ENCODE measurements at places on chromosomes 5 and 9. TPM values are rescaled to one million over a fixed set of nuclear protein-coding genes. Genes with fewer than 3 reads are reported as not detected.

- DNase-seq: no peak
Observed at GRCh38 chr5:40240111-40240510, 439.6 kb upstream of the PTGER4 start.

- no peak for DNase-seq
Observed at GRCh38 chr5:127793052-127793451, 89.9 kb downstream of the CCDC192 start.

- DNase-seq: no peak
Observed at GRCh38 chr5:132469380-132470009, 21.1 kb downstream of the IRF1 start.

DNA sequence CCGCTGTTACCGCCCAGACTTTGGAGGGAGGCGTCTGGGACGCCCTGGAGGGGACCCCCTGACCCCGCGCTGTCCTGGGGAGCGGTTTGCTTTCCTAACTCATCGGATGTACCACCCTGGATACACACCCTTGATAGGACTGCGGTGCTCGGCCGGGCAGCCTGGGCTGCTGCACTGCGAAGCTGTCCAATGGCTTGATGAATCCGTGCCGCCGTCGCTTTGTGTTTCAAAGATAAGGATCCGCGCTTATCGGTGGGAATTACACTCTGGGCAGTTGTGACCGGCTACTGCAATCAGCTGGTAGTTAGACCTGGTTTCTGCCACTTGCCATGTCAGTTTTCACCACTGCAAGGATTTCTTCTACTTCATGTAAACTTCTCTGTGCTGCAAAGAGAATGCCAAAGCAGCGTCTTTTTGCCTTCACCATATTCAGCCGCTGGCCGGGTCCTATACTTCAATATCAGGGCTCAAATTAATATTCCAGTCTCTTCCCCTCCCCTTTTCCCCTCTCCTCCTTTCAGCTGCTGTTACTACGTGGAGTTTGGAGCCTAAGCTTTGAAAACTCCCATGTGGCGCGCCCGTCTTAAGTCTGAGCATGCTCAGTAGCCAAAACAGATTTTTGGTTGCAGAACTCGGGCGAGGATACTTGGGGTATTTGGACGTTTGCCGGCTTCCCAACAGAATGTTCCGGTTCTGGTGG lies 727 bp downstream of the SMAD5 start:
- DNase-seq: no peak

- no peak for DNase-seq
Observed at GRCh38 chr5:102090770-102091169, 205.3 kb downstream of the SLCO4C1 start.

DNA sequence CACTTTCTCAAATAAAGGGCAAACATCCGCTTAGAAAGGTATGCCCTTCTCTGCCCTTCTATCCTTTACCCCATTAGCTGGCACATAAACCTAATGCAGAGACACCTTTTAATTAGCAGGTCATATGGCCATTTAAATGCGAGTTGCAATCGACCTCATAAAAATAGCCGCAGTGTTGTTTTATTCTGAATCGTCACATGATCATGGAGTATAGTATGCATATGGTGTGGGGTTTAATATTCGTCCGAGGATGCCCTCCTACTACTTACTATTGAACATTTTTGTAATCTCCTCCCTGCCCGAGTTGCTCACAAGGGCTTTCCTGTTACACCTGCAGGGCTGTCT lies 72.0 kb downstream of the PIK3R1 start:
- no peak for DNase-seq

DNA sequence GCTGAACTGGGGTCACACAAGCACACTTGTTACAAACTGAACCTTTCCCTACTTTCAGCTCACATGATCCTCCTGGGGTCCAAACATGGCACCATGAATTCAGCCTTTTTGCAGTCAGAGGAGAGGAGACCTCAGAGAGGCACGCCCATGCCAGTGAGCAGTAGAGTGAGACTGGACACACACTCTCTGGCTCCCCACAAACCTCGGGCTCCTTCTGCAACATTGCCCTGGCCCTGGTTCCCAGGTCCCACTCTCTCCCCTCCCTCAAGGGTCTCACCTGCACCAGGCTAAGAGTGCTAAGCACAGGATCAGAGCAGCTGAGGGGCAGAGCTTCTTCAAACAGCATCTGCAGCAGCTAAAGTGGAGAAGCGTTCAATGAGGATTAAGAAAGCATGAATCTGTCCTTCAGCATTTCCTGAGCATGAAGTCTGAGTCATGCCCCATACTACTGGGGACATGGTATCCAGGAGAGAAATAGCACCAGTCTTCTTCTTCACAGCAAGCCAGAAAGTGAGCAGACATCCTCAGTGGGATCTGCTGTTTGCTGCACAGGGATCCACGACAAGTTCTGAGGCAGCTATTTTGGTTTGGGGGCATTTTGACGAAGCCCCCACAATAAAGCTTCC lies 27.2 kb downstream of the SLC35A4 start:
- peak; percentile 91 for DNase-seq

- DNase-seq: peak; percentile 9
Observed at GRCh38 chr5:39850291-39850690, 425.5 kb upstream of the DAB2 start.

DNA sequence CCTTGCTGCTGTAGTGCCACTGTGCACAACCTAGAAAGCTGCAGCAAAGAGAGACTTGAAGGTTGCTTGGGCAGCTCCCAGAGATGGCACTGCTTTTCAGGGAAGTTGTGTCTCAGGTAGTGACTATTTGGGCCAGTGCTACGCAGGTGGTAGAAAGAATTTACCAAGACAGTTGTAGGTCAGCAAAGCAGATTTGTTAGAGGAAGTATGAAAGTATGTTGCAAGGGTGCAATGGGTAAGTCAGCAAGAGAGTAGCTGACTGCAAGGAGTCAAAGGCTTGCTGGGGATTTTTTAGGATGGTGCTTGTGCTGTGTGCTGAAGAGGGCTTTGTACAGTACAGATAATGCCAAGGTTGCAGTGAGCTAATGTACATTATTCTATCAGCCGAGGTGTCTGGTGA lies 33.5 kb upstream of the SPARC start:
- DNase-seq: no peak

DNA sequence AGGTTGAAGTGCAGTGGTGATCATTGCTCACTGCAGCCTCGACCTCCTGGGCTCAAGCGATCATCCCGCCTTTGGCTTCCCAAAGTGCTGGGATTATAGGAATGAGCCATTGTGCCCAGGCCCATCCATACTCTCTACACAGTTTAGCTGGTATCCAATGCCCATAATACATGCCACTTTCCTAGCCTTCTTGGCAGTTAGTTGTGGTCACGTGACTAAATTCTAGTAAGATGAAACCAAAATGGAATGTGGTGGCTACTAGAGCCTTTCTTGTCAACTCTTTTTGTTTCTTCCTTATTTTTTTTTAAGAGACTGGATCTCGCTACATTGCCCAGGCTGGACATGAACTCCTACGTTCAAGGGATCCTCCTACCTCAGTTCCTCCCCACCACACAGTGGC lies 15.3 kb upstream of the KIF27 start:
- DNase-seq: no peak

DNA sequence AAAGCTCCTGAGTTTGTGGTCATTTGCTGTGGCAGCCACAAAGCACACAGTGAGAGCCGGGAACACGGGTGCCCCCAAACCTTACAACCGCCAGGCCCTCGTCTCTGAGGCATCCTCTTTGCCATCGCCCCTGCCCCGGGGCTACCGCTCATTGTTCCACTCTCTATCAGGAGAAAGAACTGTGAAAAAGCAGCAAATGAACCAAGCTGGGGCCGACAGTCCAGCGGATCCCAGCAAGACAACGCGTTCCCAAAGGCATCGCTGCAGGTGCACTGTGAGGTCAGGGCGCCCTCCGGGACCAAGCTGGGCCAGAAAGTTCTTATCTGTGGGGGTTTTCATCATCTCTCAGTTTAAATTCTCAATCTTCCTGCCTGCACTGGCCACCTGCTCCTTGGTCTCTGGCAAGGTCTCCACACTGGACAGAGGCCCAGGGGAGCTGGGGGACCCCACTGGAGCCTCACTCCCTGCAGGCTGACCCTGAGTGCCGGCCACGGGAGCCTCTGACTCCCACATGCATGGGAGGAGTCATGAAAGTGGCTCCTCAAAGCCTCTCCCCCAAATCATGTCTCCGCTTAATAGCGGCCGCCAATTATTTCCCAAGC lies 32.1 kb downstream of the VAV2 start:
- no peak for DNase-seq

DNA sequence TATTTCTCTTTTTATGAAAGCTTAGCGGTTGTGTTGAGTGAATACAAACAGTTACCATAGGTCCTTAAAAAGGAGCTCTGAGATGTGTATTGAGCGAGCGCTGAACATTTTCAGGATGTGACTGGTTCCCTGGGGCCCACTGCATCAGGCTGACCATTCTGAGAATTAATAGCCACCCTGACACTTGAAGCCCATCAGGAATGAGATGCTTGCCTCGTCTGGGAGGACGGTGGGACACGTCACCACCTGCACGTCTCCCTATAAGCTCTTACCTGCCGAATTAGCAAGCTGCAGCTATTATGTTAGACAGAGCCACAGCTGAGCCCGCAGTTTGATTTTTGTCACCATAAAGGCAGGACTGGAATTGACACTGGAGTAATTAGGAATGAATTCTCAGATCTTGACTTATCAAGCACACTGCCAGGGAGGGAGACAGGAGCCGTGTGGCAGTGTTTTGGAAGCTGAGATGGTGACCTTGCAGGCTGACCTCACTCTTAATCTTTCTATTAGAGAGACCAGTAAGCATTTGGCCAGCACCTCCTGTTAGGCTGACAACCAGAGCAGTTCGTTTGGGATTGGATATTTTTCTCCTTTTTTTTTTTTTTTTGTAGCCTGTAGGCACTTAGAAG lies 373.1 kb upstream of the WWC1 start:
- no peak for DNase-seq

The CDC37L1 gene
- 29.3 TPM for total RNA-seq

The TMC1 gene
- total RNA-seq: not detected

The MAP1B gene
- 164 TPM for total RNA-seq

The FAM169A gene
- total RNA-seq: under 0.01 TPM

The SPOCK1 gene
- total RNA-seq: 221 TPM
